Thymus (tissue), 14 donors: ENCODE measurements at places on chromosomes 2 and 18. TPM values are rescaled to one million over a fixed set of nuclear protein-coding genes. Genes with fewer than 3 reads are reported as not detected.

The STARD6 gene
- 0.09 TPM for total RNA-seq

The SCN7A gene
- total RNA-seq: 10.2 TPM

The GCKR gene
- not detected for total RNA-seq

The DNAH7 gene
- 0.33 TPM for total RNA-seq

The SUCLG1 gene
- 74.1 TPM for total RNA-seq

The TCF7L1 gene
- total RNA-seq: 0.90 TPM

GRCh38 chr2:239569401-239570090 is 168.7 kb upstream of the HDAC4 start:
- DNase-seq: no peak

GRCh38 chr18:67194886-67195285 is 321.6 kb downstream of the DSEL start:
- DNase-seq: no peak

GRCh38 chr18:3478262-3478978 is 28.4 kb downstream of the TGIF1 start:
- no peak for DNase-seq

DNA sequence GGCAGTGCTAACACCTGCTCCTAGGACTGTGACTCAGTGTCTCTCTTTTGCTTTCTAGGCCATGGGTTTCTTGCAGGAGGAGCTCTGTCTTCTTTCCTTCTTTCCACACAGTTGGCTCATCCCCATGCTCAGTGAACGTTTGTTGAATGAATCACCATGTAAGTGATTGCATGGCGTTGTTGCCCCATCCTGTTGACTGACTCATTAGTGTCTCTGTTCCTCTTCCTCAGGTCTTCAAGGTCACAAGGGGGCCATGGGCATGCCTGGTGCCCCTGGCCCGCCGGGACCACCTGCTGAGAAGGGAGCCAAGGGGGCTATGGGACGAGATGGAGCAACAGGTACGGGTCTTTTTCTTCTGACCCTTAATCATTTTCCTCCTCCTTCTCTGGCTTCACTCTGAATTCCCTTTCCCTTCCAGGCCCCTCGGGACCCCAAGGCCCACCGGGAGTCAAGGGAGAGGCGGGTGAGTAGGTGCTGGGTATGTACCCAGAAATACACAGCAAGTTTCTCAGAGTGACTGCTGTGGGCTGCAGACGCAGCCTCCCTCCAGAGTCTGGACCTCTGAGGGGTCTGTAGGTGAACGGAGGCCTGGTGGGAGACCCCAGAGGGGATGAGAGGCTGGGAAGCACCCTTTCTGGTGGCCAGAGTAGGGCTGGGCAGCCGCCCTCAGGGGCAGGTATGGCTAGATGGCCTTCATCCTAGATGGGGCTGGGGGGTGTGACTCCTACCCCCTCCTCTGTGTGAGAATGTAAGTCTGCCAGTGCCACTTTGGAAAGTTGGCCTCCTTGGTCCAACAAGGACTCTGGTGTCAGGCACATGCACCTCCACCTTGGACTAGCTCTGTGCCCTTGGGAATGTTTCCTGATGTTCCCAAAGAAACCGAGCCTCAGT is 32.4 kb downstream of the MARCO start:
- DNase-seq: no peak

DNA sequence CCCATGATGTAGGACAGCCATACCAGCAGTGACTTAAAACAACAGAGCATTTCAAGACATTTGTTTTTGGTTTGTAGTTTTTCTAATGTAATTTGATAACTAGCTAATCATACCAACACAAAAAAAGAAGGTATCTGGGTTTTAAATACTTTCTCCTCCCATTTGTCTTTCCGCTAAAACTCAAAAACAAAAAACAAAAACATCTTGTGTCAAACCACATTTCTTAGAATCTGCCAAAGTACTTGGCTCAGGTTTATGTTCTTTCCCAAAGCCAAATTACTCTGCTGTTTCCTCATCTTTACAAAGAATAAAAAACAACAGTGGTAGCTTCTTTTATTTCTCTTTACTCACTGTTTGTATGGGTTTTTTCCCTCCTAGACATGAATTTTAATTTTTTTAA is 71.5 kb downstream of the GREB1L start:
- DNase-seq: no peak

- DNase-seq: no peak
These were observed 40.6 kb downstream of the NAPG start for GRCh38 chr18:10566390-10566789.

GRCh38 chr18:62566199-62566598 is 43.4 kb downstream of the ZCCHC2 start:
- DNase-seq: no peak

DNA sequence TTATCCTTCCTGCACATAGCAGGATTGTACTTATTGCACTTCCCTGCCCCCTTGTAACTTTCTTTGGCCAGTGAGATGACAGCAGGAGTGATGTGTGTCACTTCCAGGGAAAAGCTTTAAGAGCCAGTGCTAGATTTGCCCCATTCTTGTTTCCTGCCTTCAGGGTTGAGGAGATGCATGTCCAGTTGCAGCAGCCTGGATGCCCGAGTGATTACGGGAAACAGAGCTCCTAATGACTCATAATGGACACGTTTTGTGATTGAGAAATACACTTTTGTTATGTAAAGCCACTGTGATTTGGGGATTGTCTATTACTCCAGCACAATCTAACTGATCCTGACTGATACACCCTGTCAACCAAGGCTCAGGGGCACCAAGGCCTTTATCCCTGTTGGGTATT is 5.0 kb upstream of the TET3 start:
- no peak for DNase-seq

DNA sequence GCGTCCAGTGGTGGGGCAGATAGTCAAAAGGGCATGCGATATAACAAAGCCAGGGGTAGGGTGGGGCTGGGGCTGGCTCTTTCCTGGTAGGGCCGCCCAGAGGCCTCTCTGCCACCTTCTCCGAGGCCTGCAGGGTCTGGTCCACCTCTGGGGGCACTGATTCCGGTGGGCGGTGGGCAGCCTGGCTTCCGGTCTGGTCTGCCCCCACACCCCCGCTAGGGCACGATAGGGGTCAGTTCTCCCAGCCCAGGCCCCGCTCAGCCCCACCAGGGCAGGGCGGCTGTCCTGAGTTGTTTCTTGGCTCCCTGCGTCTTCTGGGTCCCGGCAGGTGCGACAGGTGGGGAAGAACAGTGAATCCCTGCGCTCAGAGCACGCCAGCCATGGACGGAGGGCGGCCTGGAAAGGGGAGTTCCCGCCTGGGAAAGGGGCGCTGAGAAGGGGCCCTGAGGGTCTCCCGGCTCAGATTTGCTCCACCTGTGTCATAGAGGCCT is 707 bp upstream of the ERFE start:
- no peak for DNase-seq

DNA sequence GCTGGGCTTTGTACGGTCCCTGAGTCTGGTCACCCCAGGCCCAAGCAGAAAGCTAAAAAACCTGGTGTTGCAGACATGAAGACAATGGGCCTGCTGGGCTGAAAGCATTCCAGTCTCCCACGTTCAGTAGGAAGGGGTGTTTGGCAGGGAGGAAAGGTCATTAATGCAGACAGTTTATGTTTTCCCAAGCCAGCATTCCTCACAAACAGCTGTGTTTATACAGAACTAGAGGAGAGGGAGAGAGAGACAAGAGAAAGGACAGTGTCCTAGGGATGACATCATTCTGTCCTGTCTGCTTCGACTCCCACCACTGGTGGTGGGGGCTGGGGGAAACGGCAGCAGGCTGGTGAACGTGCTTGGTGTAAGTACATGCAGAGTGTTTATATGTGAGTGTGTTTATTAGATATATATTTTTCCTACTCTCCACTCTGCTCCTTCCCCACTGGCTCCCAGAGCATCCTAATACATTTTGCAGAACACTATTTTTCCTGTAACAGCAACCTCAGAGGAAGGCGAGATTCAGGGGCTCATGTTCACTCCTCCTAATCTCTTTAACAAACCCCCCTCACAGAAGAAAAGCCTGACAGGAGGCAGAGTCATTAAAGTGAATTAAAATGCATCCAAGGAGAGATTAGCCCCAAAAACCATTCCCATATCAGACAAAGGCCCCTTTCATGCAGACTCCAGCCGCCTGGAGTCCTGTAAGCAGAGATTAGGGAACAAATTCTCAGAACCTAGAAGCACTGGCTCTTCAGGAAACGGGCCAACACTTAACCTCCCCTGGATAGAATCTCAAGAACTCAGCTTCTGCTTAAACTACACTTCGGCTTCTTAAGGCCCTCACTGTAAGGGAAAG is 380.4 kb downstream of the TNS1 start:
- DNase-seq: no peak

DNA sequence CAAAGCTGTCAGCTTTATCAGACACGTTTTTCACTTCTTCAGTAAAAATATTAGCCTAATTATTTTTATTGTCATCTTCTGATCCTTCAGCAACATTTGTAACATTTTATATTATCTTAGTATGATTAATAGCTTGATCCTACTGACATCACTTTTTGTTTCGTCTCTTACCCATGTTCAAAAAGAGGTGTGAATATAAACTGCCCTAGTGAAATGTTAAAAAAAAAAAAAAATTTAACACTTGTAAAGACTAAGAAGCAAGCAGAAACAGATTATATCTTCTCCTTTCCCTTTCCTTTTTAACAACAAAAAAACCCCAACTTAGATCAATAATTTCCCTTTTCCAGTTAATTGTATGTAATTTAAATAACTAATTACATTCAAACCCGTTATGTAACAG is 36.2 kb upstream of the C2orf66 start:
- no peak for DNase-seq

DNA sequence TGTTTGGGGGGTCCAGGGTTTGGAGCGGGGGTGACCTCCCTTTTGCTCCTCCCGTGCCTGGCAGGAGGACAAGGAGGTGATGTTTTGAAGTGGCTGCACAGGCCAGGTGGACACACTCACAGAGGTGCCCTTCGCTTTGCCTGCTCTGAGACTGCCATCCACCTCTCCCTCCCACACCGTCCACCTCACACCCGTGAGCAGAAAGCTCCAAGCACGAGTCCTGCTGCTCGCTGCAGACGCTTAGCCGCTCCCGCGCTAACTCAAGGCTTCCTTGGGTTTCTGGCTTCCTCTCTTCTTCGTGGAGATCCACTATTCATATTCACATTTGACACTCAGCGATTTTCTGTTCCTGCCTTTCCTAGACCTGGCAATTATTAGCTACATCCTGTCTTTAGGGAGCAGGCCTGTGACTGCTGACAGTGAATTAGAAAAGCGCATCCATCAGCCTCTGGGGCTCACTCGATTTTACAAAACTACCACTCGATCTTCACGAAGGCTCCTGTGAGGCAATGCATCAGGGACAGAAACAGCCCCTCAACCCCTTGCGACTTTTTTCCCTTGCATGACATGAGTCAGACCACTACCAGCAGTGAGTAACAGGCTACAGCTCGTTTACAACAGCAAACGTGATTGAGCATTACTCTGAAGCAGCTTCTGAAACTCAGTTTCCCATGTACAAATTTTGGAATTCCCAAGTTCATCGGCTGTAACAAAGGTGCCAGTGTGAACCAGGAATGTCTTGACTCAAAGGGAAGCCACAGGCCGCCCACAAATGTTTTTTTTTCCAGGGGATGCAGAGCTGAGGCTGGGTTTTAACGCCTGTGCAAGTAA is 238.7 kb upstream of the SOX11 start:
- DNase-seq: no peak

GRCh38 chr2:70128005-70128404 is 40.7 kb downstream of the PCBP1 start:
- no peak for DNase-seq

DNA sequence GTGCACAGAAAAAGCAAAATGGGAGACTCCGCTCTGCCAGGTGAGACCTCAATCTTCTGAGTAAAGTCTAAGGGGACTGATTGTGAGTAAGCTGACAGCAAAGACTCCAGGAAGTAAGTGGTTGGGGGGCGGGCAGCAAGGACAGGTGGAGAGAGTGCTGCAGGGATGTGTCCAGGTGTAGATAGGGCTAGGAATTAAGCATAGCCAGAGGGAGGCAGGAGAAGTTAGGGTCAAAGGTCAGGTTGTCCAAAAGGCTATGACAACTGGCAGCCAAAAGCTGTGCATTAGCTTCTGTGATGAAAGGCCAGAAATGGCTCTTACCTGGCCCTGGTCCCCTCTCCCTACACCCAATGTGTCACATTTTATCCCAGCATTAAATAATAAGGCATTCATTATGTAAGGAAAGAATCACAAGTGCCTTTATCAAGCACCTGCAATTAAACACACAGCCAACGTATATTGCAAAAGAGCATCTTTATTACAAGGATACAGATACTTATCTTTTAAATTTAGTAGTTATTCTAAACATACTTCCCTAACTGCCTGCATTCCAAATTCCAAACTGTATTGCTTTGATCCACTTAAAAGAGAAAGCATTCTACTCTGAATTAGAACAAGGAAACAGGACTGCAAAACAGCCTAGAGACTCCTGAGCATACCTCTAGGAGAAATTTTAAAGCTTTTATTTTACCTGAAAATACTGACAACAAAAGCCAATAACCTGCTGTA is 247.9 kb downstream of the IRS1 start:
- DNase-seq: no peak

DNA sequence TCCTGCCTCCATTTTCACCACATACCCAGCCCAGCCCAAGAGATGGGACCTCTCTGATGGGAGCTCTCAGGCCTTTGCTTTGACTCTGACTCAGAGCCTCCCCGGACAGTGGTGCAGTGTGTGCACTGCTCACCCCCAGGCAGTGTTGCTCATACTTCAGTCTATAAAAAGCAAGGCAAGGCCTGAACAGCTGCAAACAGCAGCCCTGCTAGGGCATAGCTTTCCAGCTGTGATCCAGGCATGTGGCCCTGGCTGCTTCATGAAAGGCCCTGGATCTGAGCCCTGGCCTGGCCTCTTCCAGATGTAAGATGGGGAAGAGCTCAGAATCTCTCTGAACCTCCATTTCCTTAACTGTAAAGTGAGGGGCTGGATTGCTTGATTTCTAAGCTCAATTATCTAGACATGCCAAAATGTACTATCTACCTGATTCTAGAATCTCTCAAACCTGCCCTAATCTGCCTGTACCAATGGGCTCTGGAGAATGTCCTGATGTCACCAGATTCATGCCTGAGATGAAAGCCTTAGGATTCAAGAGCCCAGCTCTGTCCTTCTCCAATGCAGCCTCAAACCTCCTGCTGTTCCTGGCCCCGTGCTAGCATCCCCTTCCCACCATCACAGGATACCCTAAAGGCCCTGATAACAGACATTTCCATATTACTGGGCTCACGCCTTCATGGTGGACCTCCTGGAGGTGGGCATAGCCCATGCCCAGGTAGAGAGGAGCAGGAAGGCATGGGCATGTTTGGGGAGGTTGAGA is 206.9 kb downstream of the ARL4C start:
- no peak for DNase-seq

DNA sequence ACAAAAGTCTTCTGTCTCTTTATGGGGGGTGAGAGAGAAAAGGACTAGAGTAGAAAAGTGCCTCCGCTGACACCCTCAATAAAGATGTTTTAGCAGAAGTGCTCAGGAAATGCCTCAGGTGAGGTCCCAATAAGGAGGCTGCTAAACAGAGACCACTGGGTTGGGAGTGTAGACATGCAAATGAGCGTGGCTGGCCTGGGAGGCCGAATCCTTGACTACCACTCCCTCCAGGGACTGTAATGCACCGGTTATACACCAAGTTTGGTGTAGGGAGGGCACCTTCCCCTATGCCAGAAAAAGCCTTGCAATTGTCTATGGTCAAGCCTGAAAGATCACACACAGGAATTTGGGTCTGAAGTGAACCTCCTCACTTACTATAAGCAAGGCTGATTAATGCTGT is 1.8 kb downstream of the TMX3 start:
- DNase-seq: no peak

- no peak for DNase-seq
These were observed 33.3 kb downstream of the RAB31 start for GRCh38 chr18:9741406-9741792.
